ENCODE measurements at places on chromosomes 4 and X.

GRCh38 chr4:5713861-5714260 is 2.9 kb downstream of the EVC start:
- no peak for DNase-seq

- no peak for DNase-seq
These were observed 8.5 kb upstream of the TCEAL9 start for GRCh38 chrX:103347682-103348397.

DNA sequence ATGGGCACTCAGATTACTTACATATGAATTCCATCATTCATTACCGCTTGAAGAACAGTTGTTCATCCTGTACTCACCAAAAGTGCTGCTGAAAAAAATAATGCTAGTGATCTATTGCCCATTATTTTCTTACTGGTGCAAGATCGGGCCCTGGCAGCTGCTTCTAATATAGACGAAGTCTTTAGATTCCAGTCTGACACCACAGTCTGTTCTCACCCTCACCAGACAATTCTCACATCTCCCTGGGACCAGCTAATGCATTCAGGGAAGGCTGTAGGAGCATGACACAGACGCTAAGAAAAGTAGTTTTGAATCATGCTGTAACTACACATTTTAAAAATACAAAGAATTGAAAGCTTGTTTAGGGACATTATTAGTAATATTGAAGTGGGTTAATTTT is 13.8 kb downstream of the GEMIN8 start:
- no peak for DNase-seq

DNA sequence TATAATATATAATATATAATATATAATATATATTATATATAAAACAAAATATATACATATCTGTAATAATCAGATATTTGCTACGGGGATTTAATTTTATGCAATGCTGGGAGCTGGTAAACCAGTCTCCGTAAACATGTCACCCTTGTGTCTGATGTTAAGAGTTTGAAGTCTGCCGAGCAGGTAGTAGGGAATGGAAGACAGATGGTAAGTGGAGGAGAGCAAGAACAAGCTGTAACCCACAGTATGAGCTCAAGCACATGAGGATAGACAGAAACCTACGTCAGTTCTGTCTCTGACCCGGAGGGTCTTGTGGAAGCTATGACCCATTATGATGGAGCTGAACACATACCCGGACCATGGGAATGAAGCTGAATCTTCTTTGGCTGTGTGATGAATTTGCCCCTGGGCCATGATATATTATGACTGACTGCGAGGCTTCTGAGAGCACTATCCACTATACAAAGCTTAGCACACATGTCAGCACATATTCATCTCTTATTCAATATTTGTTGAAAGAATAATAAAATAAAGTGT is 46.2 kb downstream of the TIGD2 start:
- no peak for DNase-seq
